Stimulated activated CD8-positive, alpha-beta memory T cell treated with anti-CD3 and anti-CD28 coated beads, Interleukin-15, amount 100 ng/mL, for 48 hours (primary cell): ENCODE measurements at places on chromosomes 5 and 9.

GRCh38 chr9:92704528-92704927 lies 34.6 kb upstream of the IPPK start:
- DNase-seq: no peak

DNA sequence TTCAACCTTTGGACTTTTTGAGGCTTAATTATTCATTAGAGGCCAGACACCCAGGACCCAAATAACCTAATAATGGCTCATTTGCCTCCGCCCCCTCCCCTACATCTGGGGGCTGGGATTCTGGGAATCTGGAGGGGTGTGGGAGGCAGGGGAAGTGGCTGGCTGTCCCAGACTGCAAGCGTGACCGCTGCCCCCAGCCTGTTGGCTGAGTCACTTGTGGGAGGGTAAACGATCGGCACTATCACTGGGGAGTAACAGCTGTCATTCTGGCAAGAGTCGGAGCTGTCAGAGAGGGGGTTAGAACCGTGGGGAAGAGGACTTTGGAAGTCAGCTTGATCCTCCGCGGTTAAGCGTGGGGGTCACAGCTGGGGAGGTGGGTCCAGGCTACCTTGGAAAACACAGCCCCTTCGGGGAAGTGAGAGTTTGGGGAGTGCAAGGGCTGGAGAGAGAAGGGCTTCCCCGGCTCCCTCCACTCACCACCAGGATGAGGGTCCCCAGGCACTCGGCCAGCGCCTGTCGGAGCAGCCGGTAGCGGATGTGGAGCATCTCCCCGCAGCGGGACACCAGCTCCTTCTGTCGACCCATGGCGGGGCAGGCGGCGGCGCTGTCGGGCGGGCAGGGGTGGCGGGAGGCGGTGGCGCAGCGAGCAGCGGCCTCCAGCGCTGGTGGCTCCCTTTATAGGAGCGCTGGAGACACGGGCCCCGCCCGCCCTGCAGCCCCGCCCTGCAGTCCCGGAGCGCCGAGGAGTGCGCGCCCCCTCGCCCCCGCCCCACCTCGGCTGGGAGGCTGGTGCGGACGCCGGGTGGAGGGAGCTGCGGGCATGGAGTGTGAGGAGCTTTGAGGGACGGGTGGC lies at the start of gene AQP3:
Gene AQP3, minus strand, starts transcription at position 648 of the 853 bp plus-strand sequence. Its CDS starts 63 bp downstream, at position 585.
- DNase-seq: peak; percentile 57

DNA sequence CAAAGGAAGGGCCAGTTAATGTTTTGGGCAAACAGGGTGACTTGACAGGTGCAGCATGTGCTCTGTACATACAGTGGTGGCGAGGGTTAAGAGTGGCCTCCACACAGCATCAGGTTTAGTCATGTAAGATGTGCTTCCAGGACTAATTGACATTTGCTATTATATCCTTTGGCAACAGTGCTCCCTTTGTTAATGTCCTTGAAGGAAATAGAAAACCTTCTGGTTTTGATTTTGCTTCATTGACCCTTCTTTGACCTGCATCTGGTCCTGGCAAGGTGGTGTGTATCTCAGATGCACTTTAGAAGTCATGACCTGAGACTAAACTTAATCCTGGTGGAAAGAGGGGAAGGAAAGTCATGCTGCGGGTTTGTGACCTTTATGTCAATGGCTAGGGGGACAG lies 440.0 kb downstream of the ENC1 start:
- DNase-seq: no peak

DNA sequence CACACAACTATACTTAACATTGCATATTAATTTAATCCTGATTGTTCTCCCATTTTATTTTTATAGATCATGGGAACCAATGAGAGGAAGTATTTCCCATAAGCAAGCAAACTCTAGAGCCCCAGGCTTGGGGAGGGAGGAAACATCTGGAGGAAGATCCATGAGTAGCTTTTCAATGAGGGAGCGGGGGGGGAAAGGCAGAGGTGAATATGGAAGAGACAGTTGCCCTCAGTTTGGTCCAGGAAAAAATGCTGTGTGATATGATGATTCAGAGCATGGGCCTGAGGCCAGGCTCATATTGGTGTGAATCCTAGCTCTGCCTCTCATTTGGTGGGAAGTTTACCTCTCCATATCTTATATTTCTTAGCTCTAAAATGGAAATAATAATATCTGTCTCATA lies 42.2 kb upstream of the ALDOB start:
- no peak for DNase-seq

GRCh38 chr5:53643445-53643844 lies 83.0 kb downstream of the NDUFS4 start:
- no peak for DNase-seq

GRCh38 chr9:98707166-98708102 lies 1.3 kb downstream of the GABBR2 start:
- peak; percentile 7 for DNase-seq

DNA sequence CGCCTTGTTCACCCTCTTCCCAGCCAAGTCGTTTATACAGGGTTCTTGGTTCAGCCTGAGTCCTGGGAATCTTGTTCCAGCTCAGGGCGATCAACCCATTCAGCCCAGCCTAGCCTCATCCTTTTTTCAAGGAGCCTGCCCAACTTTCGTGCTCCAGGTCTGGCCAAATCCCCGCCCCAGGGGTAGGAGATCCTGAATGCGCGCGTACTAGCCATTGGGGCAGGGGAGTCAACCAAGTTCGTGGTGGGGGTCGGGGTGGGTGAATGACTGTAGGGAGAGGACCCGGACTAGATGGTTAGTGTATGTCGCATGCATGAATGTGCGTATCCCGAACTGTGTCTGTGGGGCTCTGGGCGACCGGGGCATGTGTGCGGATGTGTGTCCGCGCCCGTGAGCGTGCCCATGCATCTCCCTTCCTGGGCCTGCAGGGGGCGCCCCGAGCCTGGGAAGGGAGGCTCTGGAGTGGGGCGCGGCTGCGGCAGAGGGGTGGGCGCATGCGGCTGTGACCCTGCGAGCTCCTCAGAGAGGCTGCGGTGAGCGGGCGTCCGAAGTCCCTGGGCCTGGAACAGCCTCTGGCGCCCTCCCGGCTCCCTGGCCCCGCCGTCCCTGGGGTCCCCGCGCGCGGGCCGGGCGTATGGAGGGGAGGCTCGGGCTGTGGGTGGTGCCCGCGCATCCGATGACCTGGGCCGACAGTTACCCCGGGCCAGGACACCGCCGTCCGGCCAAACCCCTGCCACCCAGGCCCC lies 8.7 kb downstream of the CCL21 start:
- peak; percentile 65 for DNase-seq

GRCh38 chr5:163489745-163490075 lies 15.7 kb upstream of the MAT2B start:
- no peak for DNase-seq

DNA sequence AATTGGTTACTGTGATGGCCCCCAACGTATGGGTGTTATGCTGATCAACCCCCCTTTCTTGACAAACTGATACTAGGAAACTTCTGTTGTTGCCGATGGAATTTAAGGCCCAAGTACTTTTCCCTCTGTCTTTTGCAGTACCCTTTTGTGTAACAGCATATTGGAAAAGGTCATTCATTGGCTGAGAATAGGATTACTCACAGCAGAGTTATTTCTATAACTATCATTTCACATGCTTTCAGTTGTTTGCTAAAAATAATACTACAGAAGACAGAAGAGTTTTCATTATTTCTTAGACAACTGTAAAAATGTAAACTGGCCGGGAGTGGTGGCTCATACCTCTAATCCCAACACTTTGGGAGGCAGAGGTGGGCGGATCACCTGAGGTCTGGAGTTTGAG lies 329.5 kb downstream of the KIAA0825 start:
- no peak for DNase-seq

DNA sequence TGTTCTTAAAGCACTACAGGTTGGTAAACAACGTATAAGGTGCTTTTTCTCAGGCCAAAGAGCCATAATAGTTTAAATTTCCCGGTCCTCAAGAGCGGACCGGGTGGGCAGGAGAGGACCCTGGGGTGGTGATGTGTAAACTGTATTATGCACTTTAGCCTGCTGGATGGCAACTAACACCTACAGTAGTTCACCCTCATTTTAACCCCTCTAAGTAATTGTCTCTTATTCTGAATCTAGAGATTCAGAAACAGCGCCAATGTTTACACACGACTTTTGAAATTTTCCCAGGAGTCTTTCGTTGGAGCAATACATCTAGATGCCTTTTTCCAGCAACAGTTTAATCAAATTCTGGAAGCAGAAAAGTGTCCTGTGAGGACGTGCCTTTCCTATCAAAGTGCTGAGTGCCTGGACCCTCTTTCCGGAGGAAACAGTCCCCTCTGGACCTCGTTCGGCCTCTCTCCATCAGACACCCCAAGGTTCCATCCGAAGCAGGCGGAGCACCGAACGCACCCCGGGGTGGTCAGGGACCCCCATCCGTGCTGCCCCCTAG lies 676 bp upstream of the OCLN start:
- DNase-seq: no peak

DNA sequence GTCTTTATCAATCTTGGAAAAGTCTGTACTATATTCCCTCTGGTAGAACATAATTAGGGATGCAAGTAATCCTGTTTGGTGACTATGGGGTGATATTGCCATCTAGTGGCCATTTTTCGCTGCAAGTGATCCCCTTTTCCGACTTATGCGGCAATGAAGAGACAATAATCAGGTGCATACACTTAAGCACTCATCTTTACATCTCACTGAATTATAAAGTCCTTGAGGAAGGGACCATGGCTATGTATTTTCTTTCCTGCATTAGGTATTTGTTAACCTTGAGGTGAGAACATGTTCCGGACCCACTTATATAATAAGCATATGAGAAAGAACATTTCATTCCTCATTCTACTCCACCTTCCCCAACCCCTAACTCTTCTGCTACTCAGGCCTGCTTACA lies 19.6 kb upstream of the LIX1 start:
- DNase-seq: no peak

DNA sequence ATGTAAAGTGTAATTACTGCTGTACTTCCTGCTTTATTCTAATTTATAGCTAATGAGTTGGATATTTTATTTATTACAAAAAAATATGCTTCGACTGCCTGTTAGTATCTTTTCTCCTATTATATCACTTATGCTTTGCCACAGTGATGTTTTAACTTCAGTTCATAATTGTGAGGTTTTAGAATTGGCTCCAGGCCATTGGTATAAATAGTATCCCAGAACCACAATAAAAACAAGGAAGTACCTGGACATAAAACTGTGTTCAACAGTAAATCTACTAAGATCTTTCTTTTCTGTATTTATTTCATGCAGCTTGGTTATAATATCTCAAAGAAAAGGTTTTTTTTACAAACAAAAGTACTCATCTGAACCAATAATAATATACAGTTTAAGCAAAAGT lies 354.3 kb upstream of the CDH9 start:
- no peak for DNase-seq

- DNase-seq: no peak
Measured at GRCh38 chr9:37555786-37556185, 20.4 kb downstream of the FBXO10 start.

- no peak for DNase-seq
Measured at GRCh38 chr9:114200721-114201300, 45.5 kb downstream of the COL27A1 start.

- DNase-seq: no peak
Measured at GRCh38 chr5:174204535-174205313, 159.2 kb downstream of the NSG2 start.

DNA sequence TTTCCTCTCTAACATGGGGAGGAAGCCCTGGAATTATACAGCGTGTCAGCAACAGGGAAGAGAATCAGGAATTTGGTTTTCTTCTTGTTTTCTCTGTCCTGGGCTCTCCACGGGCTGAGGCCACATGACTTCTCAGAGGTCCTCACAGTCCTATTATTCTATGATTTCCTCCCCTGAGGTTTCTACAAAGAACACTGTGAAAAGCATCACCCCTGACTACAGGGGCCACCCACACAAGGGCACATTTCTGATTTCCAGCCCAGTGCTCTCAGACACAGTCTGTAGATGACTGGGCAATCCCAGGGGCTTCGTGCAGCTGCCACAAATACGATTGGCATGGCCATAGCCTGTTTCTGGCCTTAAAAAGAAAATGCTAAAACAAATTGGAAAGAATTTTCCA lies 284.9 kb downstream of the CEMIP2 start:
- no peak for DNase-seq

- DNase-seq: no peak
Measured at GRCh38 chr5:152601806-152602732, 197.0 kb upstream of the NMUR2 start.

- no peak for DNase-seq
Measured at GRCh38 chr5:2919310-2920018, 168.0 kb upstream of the IRX2 start.

DNA sequence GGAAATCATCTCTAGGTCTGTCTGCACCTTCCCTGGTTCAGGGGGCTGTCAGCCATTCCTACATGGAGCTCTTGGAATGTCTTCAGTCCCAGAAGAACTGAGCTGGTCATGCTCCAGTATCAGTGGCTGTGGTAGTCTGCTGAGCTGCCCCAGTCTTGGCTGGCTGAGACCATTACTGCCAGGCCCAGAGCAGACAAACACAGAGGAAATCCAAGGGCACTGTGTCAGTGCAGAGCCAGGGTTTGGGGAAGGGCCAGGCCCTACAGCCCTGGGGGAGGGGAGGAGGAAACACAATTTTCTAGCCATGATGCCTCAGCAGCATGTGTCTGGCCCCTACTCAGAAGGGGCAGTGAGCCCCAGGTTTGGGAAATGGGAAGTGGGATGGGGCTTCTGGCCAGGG lies 58.4 kb downstream of the ARHGEF37 start:
- DNase-seq: no peak

DNA sequence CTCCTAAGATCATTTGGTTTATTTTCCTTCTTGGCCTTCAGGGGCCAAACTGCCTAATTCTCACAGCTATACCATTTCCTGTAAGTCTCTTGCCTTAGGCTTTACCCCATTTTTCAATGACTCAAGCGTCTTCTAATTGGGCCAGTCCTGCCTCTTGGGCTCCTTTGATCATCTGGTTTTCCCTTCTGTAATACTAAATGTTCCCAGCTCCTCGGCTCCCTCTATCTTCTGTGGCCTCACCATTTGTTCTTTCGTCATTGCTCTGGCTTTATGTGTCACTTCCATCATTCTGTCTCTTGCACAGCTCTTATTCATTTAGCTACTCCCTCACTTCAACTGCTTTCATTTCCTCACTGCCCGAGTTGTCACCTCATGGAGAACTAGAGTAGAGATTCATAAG lies 14.5 kb upstream of the SPINK7 start:
- no peak for DNase-seq

- DNase-seq: no peak
Measured at GRCh38 chr5:37174928-37175327, 74.2 kb downstream of the CPLANE1 start.

DNA sequence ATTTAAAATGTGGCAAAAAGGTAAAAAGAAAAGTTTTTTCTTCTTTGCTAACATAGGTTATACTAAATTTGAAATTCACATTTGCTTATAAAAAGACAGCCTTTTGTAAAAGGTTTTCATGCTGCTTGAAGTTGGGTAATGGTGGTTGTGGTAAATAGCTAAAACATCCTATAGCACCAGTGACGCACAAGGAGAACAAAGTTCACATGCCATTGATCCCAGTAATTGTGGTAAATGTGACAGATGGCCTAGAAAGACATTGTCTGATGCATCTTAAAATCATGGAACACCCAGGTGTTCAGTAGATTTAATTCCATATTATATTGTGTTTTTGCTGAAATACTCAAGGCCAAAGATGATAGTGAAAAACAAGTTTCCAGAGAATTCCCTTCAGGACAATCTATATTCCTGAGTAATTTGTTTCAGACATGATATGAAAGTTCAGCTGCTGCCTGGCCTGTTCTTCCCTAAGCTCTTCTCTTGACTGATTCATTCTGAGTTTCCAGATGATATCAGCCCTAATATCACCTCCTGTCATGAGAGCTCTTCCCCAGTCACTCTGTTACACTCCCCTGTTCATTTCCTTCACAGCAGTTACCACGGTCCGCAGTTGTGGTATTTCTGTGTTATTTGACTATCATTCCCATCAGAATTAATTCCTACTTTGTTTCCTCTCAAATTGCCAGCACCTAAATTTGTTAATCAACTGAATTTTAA lies 4.6 kb upstream of the FBXL17 start:
- DNase-seq: no peak
